CD4-positive, alpha-beta memory T cell (primary cell): ENCODE measurements at places on chromosomes 5 and 9.

DNA sequence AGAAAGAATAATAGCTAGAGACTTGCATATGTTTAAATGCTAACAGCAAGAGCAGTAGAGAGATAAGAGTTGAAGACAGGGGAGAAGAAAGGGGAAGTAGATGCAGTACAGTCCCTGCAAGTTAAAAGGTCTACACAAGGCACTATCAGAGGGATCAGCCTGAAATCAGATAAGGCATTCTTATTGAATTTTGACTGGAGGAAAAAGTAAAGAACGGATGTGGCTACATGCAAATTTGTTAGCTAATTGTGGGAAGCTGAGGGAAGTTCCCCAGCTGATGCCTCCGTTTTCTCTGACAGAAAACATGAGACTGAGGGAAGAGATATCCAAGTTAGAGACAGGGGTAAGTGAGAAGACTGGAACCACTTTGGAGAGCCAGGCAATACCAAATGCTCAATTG, 12.9 kb upstream of the RHOBTB3 start:
- peak; percentile 58 for DNase-seq

- no peak for DNase-seq
Observed at GRCh38 chr5:463301-463700, 20.3 kb downstream of the EXOC3 start.

- peak; percentile 27 for DNase-seq
Observed at GRCh38 chr5:31581498-31582099, 49.5 kb downstream of the C5orf22 start.

DNA sequence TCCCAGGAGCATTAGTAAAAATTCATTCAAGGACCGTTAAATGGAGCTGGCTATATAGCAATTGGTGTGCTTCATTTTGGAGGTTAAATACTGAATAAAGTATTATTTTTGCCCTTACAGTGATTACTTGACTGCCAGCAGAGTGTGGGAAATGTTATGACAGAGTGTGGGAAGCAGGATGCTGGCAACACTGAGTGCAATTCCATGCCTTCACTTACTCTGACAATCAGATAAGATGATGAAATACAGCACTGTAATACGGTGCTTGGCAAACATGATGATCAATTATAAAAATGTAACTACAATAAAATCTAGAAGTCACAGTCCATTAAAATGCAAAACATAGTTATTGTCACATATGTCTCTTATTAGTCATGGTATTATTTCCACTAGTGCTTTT, 651.3 kb downstream of the PTPRD start:
- no peak for DNase-seq

DNA sequence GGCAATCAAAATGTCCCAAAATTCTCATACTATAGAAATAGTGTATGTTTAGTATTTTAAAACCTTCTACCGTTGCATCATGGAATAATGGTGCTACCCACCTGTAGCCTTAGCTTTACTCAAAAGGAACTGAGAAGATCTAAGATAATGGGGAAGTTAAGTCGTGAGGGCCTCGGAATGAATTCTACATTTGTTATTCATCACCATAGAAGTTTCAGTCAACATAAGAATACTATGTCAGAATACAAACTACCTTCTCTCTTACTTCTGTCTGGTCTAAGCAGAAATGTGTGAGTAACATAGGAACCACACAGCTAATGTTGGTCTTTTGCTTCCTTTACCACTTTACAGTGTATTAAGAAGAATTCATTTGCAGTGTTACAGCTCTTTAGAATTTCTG, 43.2 kb downstream of the RFK start:
- no peak for DNase-seq

DNA sequence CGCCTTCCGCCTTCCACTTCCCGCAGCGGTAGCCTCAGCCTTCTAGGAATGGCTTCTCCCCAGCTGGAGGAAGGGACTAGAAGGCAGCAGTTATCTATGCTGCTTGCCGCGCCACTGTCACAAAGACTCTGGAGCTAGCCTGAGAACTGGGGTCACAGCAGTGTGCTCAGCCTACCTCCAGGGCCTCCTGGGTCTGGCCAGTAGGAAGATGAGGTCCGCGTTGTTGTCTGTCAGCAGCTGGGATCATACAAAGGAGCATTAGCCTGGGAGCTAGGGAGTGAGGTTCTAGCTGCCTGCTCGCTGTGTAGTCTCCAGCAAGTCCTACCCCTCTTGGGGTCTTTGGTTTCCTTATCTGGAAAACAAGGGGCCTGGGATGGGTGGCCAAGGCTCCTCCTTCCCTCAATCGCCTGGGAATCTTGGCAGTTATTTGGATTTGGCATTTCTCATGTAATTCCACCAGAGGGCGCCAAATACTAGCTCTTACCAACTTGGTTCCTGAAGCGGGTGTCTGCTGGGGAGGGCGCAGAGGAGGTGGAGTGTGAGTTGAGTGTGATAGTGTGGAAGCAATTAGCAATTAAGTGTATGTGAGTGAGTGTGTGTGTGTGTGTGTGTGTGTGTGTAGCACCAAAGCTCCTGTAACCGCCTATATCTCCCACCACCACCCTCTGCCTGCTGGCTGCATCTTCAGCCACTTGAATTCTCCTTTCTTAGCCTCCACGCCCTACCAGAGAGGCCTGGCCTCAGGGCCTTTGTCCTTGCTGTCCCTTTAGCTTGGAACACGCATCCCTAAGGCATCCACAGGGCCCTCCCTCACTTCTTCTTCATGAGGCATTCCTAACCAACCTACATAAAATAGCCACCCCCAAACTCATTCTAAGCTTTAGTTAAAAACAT, 97.1 kb downstream of the ENTREP1 start:
- no peak for DNase-seq

DNA sequence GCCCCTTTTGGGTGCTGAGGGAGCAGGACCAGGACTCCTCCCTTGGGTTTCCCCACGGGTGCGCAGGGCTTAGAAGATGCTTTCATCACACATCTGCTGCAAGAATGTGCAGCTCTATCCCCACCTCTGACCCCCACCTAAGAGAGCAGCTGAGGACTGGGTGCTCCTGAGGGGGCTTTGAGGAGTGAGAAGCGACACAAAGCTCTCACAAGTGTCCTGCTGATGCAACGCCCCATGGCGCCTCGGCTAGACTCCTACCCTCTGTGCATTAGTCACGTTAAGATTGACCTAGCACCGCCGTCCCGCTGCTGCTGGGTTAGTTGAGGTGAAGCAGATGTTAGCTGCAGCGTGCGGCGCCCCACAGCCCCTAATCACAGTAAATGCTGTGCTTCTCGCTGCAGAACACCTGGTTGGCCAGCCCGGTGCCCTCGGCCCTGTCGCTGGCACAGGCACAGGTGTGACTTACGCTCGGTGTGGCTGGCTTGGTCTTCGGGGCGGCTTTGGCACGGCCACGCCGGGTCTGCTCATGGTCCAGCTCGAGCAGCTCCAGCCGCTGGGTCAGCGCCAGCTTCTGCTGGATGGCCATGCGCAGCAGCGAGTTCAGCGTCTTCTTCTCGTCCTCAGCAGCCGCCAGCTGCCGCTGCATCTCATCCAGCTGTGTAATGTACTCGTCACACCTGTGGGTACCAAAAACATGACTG, 45.0 kb upstream of the IPPK start:
- no peak for DNase-seq

GRCh38 chr5:145666591-145666990, 168.6 kb downstream of the PRELID2 start:
- no peak for DNase-seq

GRCh38 chr9:87515588-87516221, 18.0 kb downstream of the DAPK1 start:
- DNase-seq = no peak
